Stimulated activated CD4-positive, alpha-beta T cell treated with anti-CD3 and anti-CD28 coated beads, Interleukin-4, amount 100 ng/mL, for 1 hour (primary cell): ENCODE measurements at places on chromosomes 7 and 10.

- DNase-seq: no peak
Observed at GRCh38 chr7:1857487-1858421, 187.7 kb downstream of the ELFN1 start.

- DNase-seq: no peak
Observed at GRCh38 chr7:130417213-130417612, 23.6 kb downstream of the CEP41 start.

GRCh38 chr7:124403112-124403511, 362.5 kb downstream of the GPR37 start:
- no peak for DNase-seq

GRCh38 chr7:130887182-130887956, 153.4 kb upstream of the KLF14 start:
- no peak for DNase-seq

GRCh38 chr7:82039621-82040020, 269.8 kb upstream of the HGF start:
- no peak for DNase-seq

DNA sequence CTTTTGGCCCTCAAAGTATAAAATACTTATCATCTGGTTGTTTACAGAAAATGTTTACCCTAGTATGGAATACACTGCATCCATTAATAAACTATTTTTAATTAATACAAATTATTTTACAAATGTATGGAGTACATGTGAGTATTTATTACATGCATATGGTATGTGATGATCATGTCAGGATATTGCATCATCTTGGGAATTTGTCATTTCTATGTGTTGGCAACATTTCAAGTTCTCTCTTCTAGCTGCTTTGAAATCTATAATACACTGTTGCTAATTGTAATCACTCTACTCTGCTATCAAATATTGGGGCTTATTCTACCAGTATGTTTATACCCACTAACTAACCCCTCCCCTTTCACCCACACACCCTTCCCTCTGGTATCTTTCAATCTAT, 103.9 kb upstream of the THSD7A start:
- no peak for DNase-seq

DNA sequence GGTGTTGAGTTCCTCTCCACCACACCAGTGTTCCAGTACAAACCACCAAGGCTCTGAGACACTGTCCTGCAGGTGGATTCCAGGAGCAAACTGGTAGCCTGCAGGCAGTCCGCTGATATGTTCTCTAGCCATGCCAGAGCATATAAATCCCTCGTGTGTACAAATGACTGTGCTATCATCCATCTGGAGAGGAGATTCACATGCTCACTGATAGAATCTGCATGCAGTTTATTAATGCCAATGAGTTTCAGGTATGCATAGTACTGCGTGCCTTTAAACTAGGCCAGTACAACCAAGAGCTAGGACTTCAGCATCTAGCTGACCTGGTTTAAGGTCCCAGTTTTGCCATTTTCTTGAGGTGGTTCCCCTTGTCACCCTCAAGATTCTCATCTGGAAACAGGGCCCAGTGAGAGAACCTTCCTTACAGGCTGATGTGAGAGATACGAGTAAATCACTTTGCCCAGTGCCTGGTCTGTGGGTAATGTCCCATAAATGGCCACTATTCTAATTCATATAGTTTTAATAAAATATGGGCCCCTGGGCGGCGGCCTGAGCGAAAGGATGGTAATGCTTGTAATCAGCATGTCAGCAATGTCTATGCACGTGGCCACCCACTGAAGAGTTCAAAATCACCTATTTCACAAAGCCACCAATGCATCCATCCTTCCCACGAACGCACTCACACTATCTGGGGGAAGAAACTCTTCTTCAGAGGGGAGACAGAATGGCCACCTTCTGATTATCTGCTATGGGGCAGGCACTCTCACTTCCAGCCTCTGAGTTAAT, 268.0 kb upstream of the ZMIZ1 start:
- DNase-seq: no peak

DNA sequence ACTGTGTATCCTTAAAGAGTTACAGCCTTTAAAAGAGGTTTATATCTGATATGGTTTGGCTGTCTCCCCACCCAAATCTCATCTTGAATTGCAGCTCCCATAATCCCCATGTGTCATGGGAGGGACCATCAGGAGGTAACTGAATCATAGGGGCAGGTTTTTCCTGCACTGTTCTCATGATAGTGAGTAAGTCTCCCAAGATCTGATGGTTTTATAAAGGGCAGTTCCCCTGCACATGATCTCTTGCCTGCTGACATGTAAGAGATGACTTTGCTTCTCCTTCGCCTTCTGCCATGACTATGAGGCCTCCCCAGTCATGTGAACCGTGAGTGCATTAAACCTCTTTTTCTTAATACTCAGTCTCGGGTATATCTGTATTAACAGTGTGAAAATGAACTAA, 9.7 kb downstream of the RTKN2 start:
- no peak for DNase-seq

- DNase-seq: no peak
Observed at GRCh38 chr10:11279314-11279713, 261.6 kb downstream of the CELF2 start.

DNA sequence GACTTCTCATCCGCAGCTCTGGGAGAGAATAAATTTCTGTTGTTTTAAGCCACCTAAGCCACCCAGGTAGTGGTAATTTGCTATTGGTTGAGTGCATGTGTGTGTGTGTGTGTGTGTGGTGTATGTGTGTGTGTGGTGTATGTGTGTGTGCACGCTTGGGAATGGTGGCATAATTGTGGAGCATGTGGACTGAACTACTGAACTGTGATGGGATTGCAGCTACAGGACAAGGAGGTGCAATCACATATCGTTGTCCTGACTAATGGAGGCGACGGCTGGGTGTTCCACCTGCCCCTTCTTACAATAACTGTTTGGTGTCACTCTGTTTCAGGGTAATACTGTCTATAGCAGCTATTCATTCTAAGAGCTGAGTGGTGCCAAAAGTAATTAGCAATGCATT, 448.7 kb upstream of the PFKP start:
- no peak for DNase-seq

- no peak for DNase-seq
Observed at GRCh38 chr7:16708980-16709379, 44.6 kb upstream of the TSPAN13 start.

DNA sequence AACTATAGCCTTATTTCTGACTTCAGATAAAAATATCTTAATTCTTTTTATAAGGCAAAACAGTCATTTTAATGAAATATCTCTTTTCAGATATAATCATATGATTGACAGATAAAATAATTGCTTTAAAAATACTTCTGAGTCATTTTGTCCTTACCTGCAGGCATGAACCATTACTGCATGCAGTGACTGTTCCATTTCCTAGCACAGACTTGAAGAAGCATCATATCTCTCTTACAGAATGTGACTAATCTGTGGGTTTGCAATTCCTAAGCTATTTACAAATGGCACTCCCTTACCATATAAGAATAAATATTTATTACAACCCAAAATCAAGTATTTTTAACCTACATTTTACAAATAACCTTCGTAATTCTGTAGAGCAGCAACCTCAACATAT, 120.7 kb downstream of the SRPK2 start:
- no peak for DNase-seq

GRCh38 chr10:132402781-132403241, 5.8 kb downstream of the PWWP2B start:
- no peak for DNase-seq

- no peak for DNase-seq
Observed at GRCh38 chr7:30224511-30225062, 59.8 kb upstream of the ZNRF2 start.

DNA sequence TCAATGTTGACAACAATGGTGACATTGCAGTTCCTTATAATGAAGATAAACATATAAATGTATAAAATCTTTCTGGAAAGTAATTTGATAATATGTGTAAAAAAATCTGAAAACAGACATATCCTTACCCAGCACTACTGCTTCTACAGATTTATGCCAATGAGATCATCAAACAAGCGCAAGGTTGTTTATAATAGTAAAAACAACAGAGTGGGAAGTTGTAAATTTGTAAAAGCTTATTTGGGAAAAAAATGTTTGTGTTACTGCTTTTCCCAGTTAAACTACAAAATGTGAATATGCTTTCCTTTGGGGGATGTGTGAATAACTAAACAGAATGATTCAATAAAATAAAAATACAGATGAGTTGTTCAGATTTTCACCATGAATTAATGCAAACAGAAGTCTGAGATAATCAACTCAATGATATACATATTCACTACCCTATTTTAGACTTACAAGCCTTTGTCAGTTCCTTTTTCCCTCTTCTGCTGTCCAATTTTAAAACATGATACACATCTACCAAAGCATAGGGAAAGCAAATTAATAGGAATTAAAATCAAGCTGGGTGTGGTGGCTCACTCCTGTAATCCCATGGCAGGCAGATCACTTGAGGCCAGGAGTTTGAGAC, 82.1 kb downstream of the USP6NL start:
- DNase-seq: no peak

DNA sequence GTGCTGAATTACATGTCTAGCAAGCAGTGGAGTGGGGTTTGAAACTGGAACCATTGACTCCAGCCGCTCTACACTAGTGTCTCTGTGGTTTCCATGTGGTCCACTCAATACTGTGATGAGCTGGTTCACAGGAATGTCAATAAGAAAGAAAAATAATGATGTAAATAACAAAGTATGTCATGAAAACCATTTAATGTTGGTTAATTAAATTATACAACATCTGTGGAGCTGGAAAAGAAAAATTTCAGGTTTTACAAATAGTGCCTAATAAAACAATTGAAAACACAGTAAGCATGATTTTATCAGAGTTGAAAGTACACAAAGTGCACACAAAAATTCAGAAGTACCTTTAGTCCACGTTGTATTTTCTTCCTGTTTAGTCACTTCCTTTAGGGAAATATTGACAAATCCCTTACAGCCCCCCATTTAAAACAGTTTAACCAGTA, 28.7 kb upstream of the NAMPT start:
- no peak for DNase-seq
